ENCODE measurements at places on chromosomes 5 and 9. TPM values are rescaled to one million over a fixed set of nuclear protein-coding genes. Genes with fewer than 3 reads are reported as not detected.

The MYMK gene
- total RNA-seq: not detected

The TMEM174 gene
- not detected for total RNA-seq

DNA sequence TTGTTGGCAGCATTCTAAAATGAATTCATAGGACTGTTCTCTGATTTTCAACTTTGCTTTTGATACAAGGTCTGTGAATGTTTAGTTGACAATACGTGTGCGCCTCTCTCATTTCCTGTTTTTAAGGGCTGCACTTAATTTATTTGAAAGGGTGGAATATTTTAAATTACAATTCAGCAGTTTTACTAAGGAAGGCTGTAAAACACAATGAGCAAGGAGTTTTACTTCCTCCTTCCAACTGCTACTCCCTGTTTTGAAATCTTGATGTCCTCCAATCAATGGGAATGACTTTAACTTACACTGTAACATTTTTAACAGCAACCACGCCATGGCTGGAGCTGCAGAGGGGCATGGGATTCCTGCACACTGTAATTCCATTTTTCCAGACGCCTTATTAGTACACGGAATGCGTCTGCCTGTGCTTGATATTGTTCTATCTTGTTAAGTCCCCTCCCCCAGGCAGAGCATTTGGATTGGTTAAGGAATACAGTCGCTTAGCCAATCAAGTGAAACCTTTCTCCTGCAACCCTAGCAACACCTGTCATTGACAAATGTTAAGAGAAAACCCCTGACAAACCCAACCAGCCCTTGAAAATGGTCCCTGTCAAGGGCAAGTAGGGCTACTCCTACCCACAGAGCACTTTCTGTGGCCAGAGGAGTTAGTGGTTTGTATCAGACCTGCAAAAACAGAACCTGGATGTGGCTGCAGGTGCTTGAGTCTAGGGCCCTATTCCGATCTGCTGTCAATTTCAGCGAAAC lies 12.5 kb upstream of the ZSWIM6 start:
- no peak for DNase-seq

DNA sequence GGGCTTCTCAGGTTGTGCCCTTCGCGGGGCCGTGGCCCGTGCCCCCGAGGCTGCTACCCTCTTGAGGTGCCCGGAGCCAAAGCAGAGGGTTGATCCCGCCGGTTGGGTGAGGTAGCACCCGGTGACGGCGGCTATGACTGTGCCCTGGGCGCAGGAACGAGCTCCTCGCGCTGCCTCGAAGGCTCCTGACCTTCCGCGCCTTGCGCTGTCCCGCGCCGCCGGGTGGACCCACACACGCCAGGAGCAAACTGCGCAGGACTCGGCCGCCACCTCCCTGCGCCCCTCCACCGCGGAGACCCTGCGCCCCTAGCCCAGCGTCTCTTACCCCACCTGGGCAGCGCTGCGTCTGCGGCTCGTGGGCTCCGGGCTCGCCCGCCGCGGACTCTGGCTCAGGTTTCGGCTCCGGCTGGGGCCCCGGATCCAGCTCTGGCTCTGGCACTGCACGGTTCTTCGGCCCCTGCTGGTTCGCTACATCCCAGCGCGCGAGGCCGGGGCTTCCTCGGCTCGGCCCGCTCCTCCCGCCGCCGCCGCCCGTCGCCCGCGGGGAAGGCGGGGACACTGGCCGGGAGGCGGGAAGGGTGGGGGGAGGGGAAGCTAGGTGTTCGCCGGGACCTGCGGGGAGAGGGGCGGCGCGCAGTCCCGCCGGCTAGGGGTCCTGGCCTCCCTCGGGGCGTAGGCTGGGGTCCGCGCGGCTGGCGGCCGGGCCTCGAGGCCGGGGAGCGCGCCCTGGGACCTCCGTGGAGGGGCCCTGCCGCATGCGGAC lies 5.4 kb upstream of the PITX1 start:
- DNase-seq: no peak

- no peak for DNase-seq
Measured at GRCh38 chr9:124505006-124505900, 1.9 kb downstream of the NR5A1 start.

The C5orf58 gene
- total RNA-seq: not detected

The ANKDD1B gene
- 3.8 TPM for total RNA-seq

- DNase-seq: no peak
Measured at GRCh38 chr5:96110300-96110699, 148.6 kb upstream of the ELL2 start.
